Stimulated activated CD8-positive, alpha-beta memory T cell treated with anti-CD3 and anti-CD28 coated beads, Interleukin-15, amount 100 ng/mL, for 24 hours (primary cell): ENCODE measurements at places on chromosomes 2 and 18.

DNA sequence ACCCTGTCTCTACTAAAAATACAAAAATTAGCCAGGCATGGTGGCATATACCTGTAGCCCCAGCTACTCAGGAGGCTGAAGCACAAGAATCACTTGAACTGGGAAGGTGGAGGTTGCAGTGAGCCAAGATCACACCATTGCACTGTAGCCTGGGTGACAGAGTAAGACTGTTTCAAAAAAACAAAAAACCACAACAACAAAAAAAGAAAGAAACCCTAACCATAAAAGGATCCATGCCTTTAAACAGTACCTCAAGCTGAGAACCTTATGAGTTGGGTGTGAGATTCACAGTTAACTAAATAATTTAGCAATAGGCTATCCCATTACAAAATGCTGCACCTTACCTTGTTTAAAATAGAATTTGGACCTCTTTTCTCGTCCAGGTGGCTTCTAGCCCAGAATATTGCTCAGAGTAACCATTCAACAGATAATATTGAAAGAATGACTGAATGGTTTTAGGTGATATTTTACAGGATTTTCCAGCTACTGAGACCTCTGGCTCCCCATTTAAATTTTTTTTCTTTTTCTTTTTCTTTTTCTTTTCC, 6.4 kb downstream of the DPYSL5 start:
- no peak for DNase-seq

DNA sequence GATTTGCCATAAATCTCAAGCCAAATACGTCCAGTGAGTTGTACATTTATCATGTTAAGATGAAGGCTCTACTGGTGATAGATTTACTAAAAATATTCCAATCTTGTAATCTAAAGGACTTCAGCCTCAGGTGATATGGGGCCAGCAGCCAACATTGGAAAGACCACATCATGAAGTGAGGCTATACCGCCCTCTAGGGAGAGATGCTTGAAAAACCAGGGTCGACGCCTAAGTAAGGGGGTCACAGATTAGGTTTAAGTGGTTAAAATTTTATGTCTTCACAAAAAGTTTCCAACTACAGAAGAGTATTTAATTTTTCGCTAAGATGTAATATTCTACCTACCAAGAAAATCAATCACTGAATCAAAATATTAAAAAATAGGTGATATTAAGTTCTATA, 33.3 kb downstream of the DOCK10 start:
- DNase-seq = no peak

GRCh38 chr18:60951091-60951490, 382.1 kb upstream of the CDH20 start:
- DNase-seq = no peak

DNA sequence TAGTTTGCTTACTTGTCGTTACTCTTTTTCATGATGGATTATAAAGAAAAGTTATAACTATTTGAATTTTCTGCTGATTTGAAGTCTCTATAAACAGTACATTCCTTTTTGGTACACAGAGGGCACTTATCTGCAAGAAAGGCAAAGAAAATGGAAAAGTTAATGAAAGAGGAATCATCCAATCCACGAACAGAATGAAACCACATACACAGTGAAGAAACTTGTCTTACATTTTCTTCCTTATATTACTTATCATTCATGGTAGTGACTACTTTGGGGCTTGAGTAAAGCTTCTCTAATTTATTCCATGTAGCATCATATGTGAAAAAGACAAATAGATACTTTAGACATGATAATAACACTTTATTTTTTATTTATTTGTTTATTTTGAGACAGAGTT, 14.8 kb upstream of the ACTR3 start:
- no peak for DNase-seq

DNA sequence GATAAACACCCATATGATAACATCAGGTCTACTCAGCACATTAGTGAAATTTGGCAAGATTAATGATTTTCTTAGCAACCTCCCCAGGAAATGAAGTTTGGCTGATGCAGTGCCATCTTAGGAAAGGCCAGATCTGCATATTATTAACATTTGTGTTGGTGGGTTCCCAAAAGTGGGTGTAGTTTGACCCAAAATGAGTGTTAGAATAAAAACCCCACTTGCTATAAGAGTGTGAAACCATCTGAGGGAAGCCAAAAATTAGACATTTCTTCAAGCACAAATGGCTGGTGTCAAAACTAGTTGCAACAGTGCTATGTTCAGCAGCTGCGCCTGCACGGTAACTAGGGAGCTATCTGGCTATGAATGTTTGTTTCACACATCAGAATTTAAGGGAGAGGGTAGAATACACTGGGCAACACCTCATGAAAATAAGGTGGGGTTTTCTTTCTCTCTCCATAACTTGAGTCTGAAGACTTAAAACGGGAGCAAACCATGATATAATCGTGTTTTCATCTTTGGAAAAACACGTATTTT, 15.9 kb upstream of the CSRNP3 start:
- no peak for DNase-seq

GRCh38 chr2:73640511-73640911, 1.7 kb downstream of the NAT8 start:
- DNase-seq = no peak

- DNase-seq = no peak
Observed at GRCh38 chr2:206728277-206729199, 10.3 kb upstream of the DYTN start.

GRCh38 chr2:219218217-219218731, 484 bp downstream of the ABCB6 start:
- DNase-seq = no peak

DNA sequence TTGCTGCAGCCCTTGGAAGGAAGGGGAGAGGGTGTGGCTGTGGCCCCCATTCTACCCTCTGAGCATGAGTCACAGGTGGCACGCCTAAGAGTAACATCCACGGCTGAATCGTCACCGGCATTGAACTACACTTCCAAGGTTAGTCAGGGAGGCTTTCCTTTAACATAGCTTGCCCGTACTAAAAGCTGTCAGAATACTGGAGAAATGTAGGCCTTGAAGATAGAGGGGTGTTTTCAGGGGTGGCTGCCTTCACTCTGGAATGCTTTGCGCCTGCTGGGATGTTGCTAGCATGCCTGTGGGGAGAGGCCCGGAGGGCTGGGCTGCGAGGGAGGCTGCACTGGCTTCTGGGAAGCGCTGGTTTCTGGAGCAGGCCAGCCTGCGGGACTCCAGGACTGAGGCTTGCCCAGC, 333.7 kb downstream of the AGAP1 start:
- DNase-seq = no peak

DNA sequence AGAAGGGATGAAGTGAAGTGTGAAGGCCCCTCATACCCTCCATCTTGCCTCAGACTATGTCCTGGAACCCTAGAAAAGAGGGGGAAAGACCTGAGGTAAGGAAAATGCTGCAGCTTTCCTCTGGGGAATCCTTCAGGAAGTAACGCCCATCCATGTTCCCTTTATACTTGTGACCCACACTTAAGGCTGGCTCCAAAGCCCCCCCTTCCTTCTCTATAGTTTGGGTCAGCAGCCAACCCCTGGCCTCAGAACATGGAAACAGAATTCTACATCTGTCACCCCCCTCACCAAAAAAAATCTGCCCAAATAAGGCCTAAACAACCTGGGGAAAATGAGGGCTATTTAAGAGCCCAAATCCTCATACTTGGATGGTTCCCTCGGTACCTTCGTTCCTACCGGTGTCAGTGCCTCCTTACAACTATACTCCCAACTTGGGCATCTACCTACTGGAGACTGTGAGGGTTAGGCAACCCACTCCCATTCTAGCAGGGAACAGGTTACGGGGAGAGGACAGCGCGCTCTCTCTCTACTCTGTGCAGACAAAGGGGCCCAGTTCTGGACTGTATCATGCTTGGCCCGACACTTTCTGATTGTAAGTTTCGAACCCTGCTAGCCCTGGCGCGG, 689 bp downstream of the OST4 start:
- DNase-seq = no peak

GRCh38 chr18:13500869-13501542, 225.4 kb downstream of the FAM210A start:
- DNase-seq = no peak

- DNase-seq = no peak
Observed at GRCh38 chr2:13488965-13489364, 772.2 kb downstream of the TRIB2 start.

- DNase-seq = no peak
Observed at GRCh38 chr2:219515874-219516629, 1.8 kb downstream of the ASIC4 start.

GRCh38 chr2:119426801-119427395, 4.8 kb upstream of the TMEM37 start:
- DNase-seq = no peak

- no peak for DNase-seq
Observed at GRCh38 chr2:211084352-211084751, 528.0 kb downstream of the CPS1 start.

DNA sequence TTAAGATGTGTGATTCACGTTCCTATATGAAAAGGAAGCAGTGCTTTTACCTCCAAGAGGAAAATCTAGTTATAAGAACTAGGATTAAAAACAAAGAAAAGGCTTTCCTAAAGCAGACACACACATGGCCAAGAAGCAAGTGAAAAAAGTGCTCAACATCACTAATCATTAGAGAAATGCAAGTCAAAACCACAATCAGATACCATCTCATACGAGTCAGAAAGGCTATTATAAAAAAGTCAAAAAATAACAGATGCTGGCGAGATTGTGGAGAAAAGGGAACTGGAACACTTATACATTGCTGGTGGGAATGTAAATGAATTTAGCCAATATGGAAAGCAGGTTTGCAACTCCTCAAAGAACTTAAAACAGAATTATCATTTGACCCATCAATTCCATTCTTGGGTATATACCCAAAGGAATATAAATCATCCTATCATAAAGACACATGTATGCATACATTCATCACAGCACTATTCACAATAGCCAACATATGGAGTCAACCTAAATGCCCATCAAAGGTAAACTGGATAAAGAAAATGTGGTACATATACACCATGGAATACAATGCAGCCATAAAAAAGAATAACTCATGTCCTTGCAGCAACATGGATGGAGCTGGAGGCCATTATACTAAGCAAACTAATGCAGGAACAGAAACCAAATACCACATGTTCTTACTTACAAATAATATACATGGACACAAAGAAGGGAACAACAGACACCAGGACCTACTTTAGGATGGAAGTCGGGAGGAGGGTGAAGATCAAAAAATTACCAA, 285.3 kb downstream of the RAD51AP2 start:
- DNase-seq = no peak

DNA sequence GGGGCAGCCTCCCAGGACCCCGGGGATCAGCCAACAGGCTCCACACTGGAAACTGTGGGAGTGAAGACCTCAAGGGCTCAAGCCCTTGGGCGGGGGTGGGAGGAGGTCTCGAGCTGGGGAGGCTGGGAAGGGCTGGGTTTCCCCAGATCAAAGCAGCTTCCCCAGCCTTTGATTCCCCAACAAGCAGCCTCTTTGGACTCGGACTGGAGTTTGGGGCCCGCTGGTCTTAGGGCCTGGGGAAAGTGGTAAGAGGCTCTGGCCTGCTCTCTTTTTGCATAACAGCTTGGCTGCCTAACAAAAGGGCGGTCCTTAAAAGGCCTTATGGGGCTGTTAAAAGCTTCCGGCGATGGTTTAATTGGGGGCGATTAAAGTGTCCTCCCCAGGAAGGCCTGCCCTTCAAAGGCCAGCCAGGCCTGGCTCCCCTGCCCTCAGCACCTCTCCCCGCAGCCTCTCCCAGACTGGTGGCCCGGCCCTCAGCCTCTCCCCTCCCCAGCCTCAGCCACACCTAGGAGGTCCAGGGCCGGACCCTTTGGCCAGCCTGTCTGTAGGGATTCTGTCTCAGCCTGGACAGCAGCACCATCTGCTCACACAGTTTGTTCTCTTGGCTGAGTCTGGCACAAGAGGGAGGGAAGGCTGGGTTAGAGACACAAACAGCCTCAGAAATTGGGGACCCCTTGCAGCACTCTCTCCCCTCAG, 39.6 kb downstream of the ZFP36L2 start:
- DNase-seq = no peak

- DNase-seq = no peak
Observed at GRCh38 chr2:28915939-28916338, 21.5 kb downstream of the WDR43 start.

- DNase-seq = no peak
Observed at GRCh38 chr2:88176352-88176984, 6.3 kb downstream of the THNSL2 start.

- DNase-seq = no peak
Observed at GRCh38 chr2:28185891-28186290, 206.8 kb upstream of the FOSL2 start.

GRCh38 chr2:101501443-101501842, 26.5 kb upstream of the RFX8 start:
- no peak for DNase-seq

GRCh38 chr2:1162768-1163584, 212.3 kb downstream of the SNTG2 start:
- DNase-seq = no peak

GRCh38 chr2:190169221-190170072, 106.9 kb upstream of the MSTN start:
- DNase-seq = no peak

GRCh38 chr2:241399941-241400922, 44.1 kb downstream of the FARP2 start:
- no peak for DNase-seq

GRCh38 chr18:69945220-69946114, 2.2 kb downstream of the CD226 start:
- DNase-seq = no peak

GRCh38 chr2:6792883-6793282, 72.8 kb downstream of the CMPK2 start:
- no peak for DNase-seq

DNA sequence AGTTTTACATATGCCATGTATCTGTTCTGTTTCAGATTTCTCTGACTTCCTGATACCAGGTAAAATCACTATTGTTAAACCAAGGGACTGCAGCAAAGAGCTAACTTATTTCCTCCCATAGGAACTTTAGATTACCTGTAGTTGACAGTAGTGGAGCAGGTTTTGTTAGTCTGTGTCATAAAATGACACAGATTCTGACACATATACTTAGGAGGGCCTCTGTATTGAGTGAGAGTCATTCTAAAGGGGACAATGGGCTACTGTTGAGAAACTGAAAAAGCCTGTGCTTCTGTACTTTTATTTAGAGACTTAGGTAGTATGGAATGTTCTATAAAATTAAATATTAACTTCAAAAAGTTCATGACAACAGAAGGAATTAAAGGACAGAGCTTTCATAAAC, 48.2 kb downstream of the KCMF1 start:
- DNase-seq = no peak

- DNase-seq = no peak
Observed at GRCh38 chr2:133711201-133711600, 142.9 kb upstream of the NCKAP5 start.

GRCh38 chr2:36177282-36177681, 178.3 kb upstream of the CRIM1 start:
- no peak for DNase-seq

GRCh38 chr18:12369211-12369610, 7.8 kb downstream of the AFG3L2 start:
- DNase-seq = no peak

GRCh38 chr2:46151577-46151976, 145.6 kb upstream of the EPAS1 start:
- DNase-seq = no peak
